ENCODE measurements at places on chromosomes 16 and 17.

GRCh38 chr16:78709137-78709884 lies 609.9 kb downstream of the WWOX start:
- DNase-seq, result no peak

- DNase-seq, result no peak
Observed at GRCh38 chr17:48970224-48970623, 1.8 kb upstream of the GIP start.

GRCh38 chr16:81694494-81695280 lies 84.4 kb upstream of the PLCG2 start:
- DNase-seq, result no peak

DNA sequence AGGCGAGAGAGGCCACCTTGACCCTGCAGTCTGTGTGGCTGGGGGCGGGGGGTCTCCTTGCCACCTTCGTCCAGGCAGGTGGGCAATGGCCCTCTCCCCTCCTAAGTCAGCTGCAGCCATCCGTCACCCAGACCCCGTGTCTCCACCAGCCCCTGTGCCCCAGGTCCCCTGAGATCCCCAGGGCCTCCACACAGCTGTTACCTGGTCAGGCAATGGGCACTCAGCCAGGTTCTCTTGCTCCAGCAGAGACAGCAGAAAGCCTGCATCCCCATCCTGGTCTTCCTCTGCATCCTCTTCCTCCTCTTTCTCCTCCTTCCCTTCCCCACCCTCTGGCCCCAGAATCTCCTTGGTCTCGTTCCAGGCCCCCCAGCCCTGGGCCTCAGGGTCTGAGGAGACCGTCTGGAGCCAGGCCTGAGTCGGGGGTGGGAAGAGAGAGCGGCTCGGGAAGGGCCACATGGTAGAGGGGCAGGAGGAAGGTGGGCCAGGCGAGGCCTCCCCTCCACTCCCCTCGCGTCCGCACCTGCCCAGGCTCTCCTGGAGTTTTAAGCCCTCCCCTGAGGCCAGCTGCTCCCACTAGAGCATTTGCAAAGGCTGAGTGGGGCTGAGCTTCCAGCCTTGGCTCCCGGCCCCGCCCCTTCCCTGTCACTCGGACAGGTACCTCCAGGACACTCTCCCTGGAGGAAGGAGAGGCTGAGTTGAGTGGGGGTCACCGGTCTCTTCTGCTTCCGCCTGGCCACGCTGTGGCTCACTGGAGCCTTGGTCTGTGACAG lies at the start of gene PABPN1L:
Gene PABPN1L, minus strand, starts transcription at position 510 of the 770 bp plus-strand sequence. Its CDS starts 54 bp downstream, at position 456.
- no peak for DNase-seq

- DNase-seq, result no peak
Observed at GRCh38 chr17:35404360-35404759, 27.9 kb downstream of the SLFN12 start.

DNA sequence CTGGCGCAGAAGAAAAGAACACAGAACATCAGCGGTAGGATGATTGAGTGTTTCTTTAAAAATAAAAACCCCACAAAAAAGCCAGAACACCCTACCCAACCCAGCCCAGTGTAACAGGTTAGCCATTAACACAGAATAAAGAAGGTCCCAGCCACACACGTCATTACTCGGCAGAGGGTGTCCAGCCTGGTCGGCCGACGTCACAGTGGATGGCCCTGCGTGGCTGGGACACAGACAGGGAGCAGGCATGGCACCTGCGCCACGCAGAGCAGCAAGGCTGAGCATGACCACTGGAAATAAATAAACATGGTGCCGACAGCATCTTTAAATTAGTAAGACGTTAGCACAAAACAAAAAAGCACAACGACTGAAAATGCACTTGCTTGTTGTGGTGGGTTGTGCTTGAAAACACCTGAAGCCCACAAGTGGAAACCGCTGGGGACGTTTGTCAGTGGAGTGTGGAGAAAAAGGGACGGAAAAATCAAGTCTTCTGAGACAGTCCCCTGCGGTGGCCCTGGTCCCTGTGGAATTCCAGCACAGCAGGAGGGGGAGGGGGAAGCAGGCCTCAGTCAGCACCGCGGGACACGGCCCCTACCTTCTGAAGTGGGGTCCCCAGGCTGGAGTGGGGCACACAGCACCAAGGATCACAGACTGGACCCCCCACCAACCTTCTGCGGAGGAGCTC lies 39.2 kb downstream of the SLC7A5 start:
- DNase-seq, result no peak

DNA sequence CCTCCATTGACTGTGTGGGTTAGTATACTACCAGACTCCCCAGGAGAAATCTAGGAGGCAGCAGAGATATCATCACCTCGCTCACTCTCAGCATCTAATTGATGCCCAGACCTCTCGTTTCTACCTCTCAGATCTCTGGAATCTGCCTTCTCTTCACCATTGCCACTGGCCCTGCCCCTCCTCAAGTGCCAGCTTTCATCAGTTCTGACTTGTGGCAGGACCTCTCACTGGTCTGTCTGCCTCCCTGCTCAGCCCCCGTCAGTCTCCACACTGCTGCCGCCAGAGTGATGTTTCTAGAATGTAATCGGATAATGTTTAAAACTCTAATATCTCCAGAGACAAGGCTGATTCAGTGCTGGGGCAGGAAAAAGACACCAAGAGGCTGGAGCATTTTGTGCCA lies 15.2 kb downstream of the GAN start:
- no peak for DNase-seq

DNA sequence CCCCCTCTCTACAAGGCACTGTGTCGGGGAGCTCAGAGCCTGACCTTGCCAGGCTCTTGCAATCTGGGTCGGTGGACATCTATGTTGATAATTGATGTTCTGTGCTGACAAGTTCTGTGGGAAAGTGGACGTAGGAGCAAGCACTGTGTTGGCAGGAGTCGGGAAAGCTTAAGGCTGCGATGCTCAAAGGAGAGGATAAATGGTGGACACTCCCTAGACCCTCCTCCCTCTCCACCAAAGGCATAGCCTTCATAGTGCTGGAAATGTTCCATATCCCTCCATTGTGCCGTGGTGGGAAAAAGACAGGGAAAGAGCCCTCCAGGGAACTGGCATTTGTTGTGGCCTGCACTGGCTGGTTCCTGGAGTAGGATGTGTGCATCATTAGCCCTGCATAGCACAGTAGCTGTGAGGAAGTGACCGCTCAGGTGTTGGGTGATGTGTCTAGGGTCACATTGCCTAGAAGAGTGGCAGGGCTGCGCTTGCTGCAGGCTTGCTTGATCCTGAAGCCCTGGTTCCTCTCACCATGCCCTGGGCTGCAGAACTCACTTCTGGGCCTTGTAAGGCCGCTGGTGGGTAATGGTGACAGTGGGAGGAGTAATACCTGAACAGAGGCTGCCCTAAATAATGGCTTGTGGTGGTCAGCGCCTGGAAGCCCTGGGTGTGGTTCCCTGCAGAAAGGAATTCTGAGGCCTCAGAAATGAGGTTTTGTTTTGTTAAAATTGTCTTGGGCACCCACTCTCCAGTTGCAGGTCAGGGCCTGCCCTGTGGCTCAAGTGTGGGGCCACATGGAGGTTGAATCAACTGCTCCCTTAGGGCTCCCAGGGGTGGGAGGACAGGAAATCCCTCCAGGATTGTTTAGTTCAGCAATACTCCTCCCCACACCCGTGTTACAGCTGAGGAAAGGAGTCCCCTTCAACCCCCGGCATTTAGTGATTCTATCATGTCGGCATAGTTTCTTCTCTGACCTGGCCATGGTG lies 62.6 kb downstream of the KSR1 start:
- DNase-seq, result no peak

DNA sequence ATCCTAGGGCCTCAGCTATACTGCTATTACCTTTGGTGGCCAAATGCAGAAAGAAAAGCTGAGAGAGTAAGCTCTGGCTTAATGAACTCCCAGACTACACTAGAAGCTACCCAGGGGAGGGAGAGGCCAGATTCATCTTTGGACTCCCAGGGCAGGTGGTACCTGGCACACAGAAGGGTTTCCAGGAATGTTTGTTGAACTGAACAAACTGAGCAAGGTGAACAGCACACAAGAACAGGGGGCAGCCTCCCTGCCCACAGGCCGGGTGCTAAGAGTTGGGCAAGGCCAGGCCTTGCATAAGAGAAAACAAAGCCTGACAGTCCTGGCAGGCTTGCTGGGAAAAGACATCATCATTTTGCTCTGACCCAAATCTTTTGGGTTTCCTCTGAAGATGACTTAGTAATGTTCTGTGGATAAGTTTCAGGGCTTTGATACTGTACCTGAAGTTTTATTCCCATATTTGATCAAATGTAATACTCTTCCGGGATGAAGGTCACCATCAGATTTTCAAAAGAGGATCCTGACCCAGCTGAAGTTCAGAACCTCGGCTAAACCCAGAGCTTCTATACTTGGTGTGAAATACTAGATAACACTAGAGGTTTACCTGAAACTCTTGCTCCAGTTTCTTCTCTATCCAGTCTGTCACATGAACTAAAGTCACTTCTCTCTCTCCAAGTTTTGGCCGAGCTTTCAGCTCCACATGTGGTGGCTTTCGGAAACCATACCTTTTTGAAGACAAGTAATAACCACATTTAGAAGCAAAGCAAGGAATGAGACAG lies 20.5 kb upstream of the ERN1 start:
- DNase-seq, result no peak

DNA sequence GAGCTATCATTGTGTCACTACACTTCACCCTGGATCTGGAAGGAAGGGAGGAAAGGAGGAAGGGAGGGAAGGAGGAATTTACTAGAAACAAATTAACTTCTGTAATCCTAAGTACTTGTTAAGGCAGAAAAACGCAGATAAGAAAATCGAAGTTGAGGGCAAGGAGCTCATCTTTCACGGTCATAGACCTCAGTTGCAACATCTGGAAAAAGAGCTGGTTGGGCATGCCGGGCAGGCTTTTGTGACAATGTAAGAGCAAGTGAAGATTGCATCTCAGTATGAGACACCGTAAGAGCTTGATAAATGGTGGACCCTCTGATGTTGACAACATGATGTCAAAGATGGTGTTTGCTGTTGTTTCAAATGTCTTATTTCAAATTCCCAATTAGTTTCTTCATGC lies 721.5 kb downstream of the MAF start:
- no peak for DNase-seq
